Parietal lobe (tissue), 2 donors: ENCODE measurements at places on chromosomes 2 and 18. TPM values are rescaled to one million over a fixed set of nuclear protein-coding genes. Genes with fewer than 3 reads are reported as not detected.

Gene ALPG
- not detected for total RNA-seq

Gene SAG
- 0.63 TPM for total RNA-seq

Gene INPP1
- 24.1 TPM for total RNA-seq

Gene PLGLB1
- 44.1 TPM for total RNA-seq

Gene IL1RL1
- total RNA-seq, result not detected

Gene GPR55
- not detected for total RNA-seq

Gene DYNAP
- not detected for total RNA-seq

Gene IL1F10
- not detected for total RNA-seq

Gene LRRTM1
- total RNA-seq, result 13.8 TPM

Gene HOXD12
- total RNA-seq, result not detected

Gene APOB
- 0.94 TPM for total RNA-seq

Gene ACTR2
- 71.1 TPM for total RNA-seq

Gene TUBB8B
- total RNA-seq, result not detected
